ENCODE measurements at places on chromosomes 2 and 18. TPM values are rescaled to one million over a fixed set of nuclear protein-coding genes. Genes with fewer than 3 reads are reported as not detected.

The SERPINB3 gene
- not detected for total RNA-seq

The HAAO gene
- total RNA-seq, result not detected

The TRAK2 gene
- 37.1 TPM for total RNA-seq

The RFX8 gene
- 1.8 TPM for total RNA-seq

The C1QL2 gene
- total RNA-seq, result not detected

The ATP8B1 gene
- 19.7 TPM for total RNA-seq

The NEU2 gene
- not detected for total RNA-seq

The SCN9A gene
- total RNA-seq, result 1.3 TPM

The PLCD4 gene
- 1.3 TPM for total RNA-seq

The TMEM247 gene
- total RNA-seq, result not detected

The NRP2 gene
- total RNA-seq, result 12.6 TPM

The AMER3 gene
- total RNA-seq, result not detected

The CMPK2 gene
- 3.6 TPM for total RNA-seq

The GALNT13 gene
- total RNA-seq, result under 0.01 TPM

The DLX2 gene
- total RNA-seq, result 0.16 TPM

The DNAJC10 gene
- 115 TPM for total RNA-seq

The UPP2 gene
- total RNA-seq, result not detected

The TMEM17 gene
- 1.4 TPM for total RNA-seq

The FAM110C gene
- not detected for total RNA-seq

The CFAP53 gene
- not detected for total RNA-seq

The RHOB gene
- 188 TPM for total RNA-seq

The NEB gene
- total RNA-seq, result under 0.01 TPM

The SLC38A11 gene
- not detected for total RNA-seq

The CDH2 gene
- 23.8 TPM for total RNA-seq

The VWA3B gene
- total RNA-seq, result not detected

The ZBTB14 gene
- 27.7 TPM for total RNA-seq

The PSD4 gene
- total RNA-seq, result 0.16 TPM

The HOXD12 gene
- total RNA-seq, result not detected

The LIMS2 gene
- total RNA-seq, result 10.8 TPM

The LRRTM1 gene
- total RNA-seq, result not detected

The ITGB6 gene
- not detected for total RNA-seq

The ABCB11 gene
- 0.65 TPM for total RNA-seq

The CD8B2 gene
- total RNA-seq, result not detected

The PAPOLG gene
- total RNA-seq, result 10.5 TPM

The MEP1B gene
- not detected for total RNA-seq

Data from cardiac atrium fibroblast (primary cell).